ENCODE measurements at places on chromosomes 16 and 17. TPM values are rescaled to one million over a fixed set of nuclear protein-coding genes. Genes with fewer than 3 reads are reported as not detected.

GRCh38 chr16:1416521-1416941 is 2.0 kb upstream of the UNKL start:
- peaks cover 12% of the 10 kb centered on the region for H3K4me1 ChIP-seq
- no peaks in the 10 kb centered on the region for H3K27me3 ChIP-seq
- no peak for DNase-seq

DNA sequence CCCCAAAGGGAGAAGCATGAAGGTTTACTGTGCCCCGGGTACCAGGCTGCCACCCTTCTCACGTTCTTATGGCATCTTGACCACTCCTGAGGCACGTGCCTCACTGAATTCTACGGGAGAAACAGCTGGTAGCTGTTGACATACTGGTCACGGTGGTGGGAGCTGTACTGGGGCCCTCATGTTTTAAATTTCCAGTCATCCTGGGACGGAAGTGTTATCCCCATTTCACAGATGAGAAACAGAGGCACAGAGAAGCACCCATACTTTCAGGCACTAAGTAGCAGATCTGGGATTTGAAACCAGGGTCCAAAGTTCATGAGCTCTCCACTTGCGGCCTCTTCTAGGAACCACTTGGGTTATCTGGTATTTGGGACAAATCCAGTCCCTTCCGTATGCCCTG is 26.3 kb upstream of the DOC2B start:
- no peak overlapping the region for H3K4me3 ChIP-seq
- no peaks in the 10 kb centered on the region for H3K27me3 ChIP-seq
- H3K4me1 ChIP-seq, result no peaks in the 10 kb centered on the region
- no peaks in the 10 kb centered on the region for H3K36me3 ChIP-seq

GRCh38 chr16:89912627-89913026 is 6.0 kb upstream of the MC1R start:
- peaks cover 3% of the 10 kb centered on the region for H3K4me1 ChIP-seq
- H3K27me3 ChIP-seq, result no peaks in the 10 kb centered on the region
- no peak overlapping the region for H3K27ac ChIP-seq
- DNase-seq, result no peak

DNA sequence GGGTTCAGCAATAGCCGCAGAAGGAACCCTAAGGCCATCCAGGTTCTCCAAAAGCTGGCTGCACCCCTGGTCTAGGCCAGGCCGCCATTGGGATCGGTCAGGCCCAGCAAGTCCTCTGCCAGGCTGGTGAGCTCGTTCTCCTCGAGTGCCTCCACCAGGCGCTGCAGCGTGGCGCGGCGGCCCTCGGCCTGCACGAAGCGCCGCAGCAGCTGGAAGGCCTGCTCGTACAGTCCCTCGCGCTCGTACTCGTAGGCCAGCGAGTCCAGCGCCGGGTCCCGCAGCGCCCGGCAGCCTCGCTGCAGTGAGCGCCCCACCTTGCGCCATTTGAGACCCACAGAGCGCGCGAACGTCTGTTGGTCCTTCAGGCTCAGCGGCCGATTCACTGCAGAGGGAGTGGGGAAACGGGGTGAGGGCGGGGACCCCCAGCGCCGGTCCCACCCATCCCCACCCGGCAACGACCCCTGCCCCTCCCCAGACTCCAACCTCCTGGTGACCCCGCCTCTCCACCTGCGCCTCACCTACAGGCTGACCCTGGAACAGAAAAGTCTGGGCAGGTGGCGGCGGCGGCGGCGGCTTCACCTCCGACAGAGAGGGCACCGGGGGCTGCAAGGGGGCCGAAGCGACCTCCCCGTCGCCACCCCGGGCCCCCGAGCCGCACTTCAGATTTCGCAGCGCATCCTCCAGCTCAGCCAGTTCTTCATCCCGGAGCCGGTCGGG is 3.9 kb upstream of the B3GNT9 start:
- DNase-seq, result peak; percentile 35
- H3K4me3 ChIP-seq, result peak overlapping the region; percentile 29
- no peak overlapping the region for H3K27ac ChIP-seq
- H3K27me3 ChIP-seq, result no peaks in the 10 kb centered on the region

DNA sequence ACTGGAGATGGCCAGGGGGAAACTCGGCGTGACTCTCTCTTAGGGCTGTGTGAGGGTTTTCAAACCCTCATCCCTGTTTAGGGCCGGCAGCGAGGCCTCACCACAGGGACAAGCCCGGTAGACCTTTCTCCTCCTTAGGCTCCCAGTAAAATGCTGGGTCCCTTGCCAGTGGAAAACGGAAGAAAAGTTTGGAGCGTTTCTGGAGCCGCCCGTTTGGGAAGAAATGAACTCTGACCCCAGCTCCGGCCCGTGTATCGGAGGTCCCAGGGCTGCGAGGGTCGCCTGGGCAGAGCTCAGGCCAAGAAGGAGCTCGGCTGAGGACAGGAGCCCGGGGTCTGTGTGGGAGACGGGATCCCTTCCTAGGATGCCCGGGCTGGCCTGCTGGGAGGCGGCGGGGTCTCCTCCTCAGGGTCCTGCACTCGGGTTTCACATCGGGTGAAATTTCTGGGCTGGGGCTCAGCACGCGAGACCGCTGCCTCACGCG is 23.2 kb downstream of the ZNF213 start:
- H3K4me1 ChIP-seq, result peaks cover 27% of the 10 kb centered on the region
- H3K27ac ChIP-seq, result peak overlapping the region; percentile 60
- peak overlapping the region; percentile 96 for H3K4me3 ChIP-seq
- H3K36me3 ChIP-seq, result no peaks in the 10 kb centered on the region

The CUEDC1 gene
- not detected for total RNA-seq

GRCh38 chr16:89096768-89097391 is 3.2 kb downstream of the ACSF3 start:
- no peaks in the 10 kb centered on the region for H3K27me3 ChIP-seq
- peaks cover 23% of the 10 kb centered on the region for H3K36me3 ChIP-seq
- H3K4me1 ChIP-seq, result peaks cover 67% of the 10 kb centered on the region
- H3K4me3 ChIP-seq, result no peak overlapping the region
- H3K27ac ChIP-seq, result peak overlapping the region; percentile 73
- DNase-seq, result no peak

The CCL2 gene
- total RNA-seq, result 4.4 TPM

DNA sequence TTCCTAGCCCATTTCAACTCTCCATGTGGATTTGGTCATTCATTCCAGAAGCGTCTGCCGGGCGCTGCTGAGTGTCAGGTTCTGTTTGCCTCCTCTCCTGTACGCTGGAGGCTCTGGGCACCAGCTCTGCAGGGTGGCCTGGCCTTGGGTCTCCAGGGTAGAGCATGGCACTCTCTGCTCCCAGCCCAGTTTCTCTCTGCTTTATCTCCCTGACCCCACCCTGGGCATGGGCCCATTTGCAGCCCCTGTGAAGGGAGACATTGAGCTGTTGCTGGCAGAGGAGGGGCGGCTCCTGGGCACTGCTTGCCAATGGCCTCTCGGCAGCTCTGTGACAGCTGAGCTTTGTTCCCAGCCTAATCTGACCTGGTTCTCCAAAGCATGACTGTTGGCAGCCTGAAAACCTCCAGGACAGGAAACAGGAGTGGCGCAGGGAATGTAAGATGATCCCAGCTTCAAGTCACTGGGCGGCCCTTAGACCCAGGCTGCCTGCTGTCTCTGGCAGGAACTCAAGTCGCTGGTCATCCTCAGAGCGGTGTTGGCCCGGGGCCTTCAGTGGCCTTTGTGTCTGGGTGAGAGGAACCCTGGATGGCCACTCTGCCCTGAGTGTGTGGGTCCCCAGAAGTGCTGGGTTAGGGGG is 146.8 kb downstream of the SEC14L1 start:
- no peak overlapping the region for H3K27ac ChIP-seq
- H3K4me1 ChIP-seq, result peaks cover 6% of the 10 kb centered on the region
- no peak for DNase-seq
- peaks cover 10% of the 10 kb centered on the region for H3K27me3 ChIP-seq

DNA sequence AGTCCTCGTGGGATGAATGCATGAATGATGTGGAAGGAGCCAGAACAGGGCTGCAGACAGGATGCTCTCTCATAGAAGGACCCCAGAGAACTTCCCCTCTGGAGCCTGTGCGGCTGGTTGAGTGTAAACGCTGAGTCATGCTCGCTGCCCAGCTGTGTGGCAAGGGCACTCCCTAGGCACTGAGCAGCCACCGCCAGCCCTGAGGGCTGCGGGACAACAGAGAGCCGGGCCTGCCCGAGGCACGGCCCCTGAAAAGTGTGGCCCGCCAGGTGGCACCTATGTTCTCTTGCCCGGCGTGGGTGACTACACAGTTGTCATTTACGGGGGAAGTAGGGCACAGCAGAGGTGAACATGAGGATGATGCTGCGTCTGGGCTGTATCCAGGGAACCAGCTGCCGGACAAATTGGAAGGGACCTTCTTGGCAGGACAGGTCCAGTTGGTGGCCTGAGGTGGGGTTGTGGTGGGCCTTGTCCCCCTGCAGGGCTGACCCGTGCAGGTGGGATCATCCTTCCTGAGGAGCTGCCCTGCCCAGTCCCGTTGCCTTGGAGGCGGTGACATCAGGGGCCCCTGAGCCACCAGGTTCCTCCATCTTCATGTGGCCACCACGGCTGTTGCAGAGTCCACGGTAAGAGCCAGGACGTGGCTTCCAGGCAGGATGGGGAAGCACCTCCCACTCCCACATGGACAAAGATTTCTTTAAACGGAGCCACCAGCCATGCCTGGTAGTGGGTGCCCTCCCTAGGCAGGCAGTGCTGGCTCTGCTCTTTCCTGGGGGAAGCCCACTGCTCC is 94.8 kb upstream of the CBX4 start:
- DNase-seq, result peak; percentile 65
- no peak overlapping the region for H3K4me3 ChIP-seq
- H3K36me3 ChIP-seq, result no peaks in the 10 kb centered on the region
- H3K4me1 ChIP-seq, result peaks cover 74% of the 10 kb centered on the region

The CDRT15 gene
- total RNA-seq, result not detected

DNA sequence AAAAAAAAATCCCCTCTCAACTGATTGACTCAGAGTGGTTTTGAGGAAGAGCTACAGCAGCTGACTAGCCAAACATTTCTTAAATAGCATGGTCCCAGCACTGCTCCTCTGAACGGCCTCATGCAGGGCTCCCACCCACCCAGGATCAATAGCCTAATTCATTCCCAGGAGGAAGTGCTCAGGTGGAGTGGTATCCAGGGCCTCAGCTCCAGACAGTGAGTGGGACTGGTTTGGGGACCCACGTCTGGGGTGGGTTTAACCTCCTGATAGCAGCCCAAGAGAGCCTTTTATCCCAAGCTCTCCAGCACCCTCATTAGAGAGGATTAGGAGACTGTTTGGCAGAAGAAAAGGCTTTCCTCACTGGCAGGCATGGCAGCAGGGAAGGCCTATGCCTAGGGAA is 68.5 kb upstream of the CDH5 start:
- H3K4me1 ChIP-seq, result no peaks in the 10 kb centered on the region
- no peaks in the 10 kb centered on the region for H3K27me3 ChIP-seq
- no peak for DNase-seq
- no peaks in the 10 kb centered on the region for H3K36me3 ChIP-seq
- H3K4me3 ChIP-seq, result no peak overlapping the region

The MPG gene
- total RNA-seq, result 66.4 TPM

The STAT5A gene
- total RNA-seq, result 104 TPM

The SLC52A1 gene
- not detected for total RNA-seq

GRCh38 chr17:10198509-10199249 is at the start of gene GAS7:
Gene GAS7 (minus strand): TSS chr17:10198606.
- peak within 1 kb of the TSS; percentile 53 for H3K4me3 ChIP-seq
- DNase-seq, result peak; percentile 46
- no peaks in the 10 kb centered on the region for H3K27me3 ChIP-seq
- H3K36me3 ChIP-seq, result no peaks in the 10 kb centered on the region
- peaks cover 4% of the 10 kb centered on the region for H3K4me1 ChIP-seq

GRCh38 chr16:24125214-24125613 is 130.9 kb upstream of the CACNG3 start:
- H3K27ac ChIP-seq, result no peak overlapping the region
- DNase-seq, result no peak
- H3K27me3 ChIP-seq, result no peaks in the 10 kb centered on the region
- peaks cover 13% of the 10 kb centered on the region for H3K36me3 ChIP-seq
- H3K4me1 ChIP-seq, result no peaks in the 10 kb centered on the region
- H3K4me3 ChIP-seq, result no peak overlapping the region

DNA sequence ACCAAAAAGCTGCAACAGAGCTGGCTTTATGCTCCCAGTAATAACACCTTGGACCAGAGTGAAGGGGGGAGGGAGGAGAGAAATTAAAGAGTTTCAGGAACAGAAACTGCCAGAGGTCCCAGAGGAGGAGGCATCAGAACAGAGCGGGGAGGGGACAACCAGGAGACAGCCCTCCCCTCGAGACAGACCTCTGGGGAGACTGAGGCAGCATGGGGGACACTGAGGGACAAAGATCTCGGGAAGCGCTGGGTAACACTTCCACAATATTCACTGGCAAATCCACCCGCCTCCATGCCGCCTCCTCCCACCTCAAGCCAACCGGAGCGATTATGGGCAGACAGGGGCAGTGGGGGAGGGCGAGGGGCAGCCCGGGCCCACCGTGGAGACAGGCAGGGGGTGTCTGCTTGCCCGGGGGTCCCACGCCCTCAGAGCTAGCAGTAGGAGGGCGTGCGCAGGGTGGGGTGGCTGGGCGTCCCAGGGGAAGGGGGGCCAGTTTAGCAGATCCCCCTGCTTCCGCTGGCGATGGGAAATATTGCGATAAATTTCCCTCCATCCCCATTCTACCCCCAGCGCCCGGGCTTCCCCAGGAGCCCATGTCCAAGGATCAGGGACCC is 1.2 kb downstream of the PCGF2 start:
- H3K27ac ChIP-seq, result no peak overlapping the region
- DNase-seq, result peak; percentile 74
- peaks cover 58% of the 10 kb centered on the region for H3K4me1 ChIP-seq
- peak overlapping the region; percentile 65 for H3K4me3 ChIP-seq
- H3K36me3 ChIP-seq, result no peaks in the 10 kb centered on the region

- no peak for DNase-seq
- no peaks in the 10 kb centered on the region for H3K27me3 ChIP-seq
- peaks cover 69% of the 10 kb centered on the region for H3K36me3 ChIP-seq
These were observed 14.6 kb downstream of the BBS2 start for GRCh38 chr16:56505181-56505580.

- no peak overlapping the region for H3K4me3 ChIP-seq
- no peaks in the 10 kb centered on the region for H3K36me3 ChIP-seq
- no peaks in the 10 kb centered on the region for H3K27me3 ChIP-seq
- H3K4me1 ChIP-seq, result no peaks in the 10 kb centered on the region
- no peak overlapping the region for H3K27ac ChIP-seq
- DNase-seq, result peak; percentile 75
These were observed 24.0 kb upstream of the VPS4A start for GRCh38 chr16:69286941-69287713.

DNA sequence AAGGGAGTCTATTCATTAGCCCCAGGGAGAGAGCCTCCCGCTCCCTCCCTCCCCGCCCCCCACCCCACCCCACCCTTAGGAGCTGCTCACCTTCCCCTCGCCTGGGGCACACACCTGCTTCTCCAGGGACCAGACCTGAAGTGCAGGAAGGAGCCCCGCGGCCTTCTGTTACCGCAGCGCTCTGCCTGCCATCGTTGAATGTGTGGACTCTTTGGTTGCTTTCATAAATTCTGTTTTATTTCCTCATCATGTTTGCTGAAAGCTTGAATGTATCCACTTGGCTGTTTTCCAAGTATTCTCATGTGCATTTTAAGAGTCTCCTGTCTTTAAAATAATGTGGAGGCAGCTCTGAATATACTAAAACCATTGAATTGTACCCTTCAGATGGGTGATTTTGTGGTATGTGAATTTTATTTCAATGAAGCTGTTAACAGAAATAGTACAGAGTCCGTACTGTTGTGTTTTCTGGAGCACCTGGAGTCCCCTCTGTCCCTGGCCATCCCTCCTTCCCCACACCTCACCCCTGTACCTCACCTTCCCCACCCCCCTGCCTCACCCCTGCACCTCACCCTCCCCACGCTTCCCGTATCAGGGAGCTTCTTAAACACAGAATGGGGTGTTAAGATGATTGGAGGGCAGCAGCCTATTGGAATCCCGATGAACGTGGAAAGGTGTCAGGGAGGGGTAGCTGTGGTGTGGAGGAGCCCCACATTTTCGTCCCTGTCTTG is 25.5 kb downstream of the RAB11FIP3 start:
- no peak overlapping the region for H3K27ac ChIP-seq
- DNase-seq, result no peak
- H3K4me1 ChIP-seq, result no peaks in the 10 kb centered on the region

The FAM222B gene
- 21.9 TPM for total RNA-seq

The MEAK7 gene
- total RNA-seq, result 19.3 TPM

Data from B cell (primary cell).